ENCODE measurements at places on chromosomes 3 and 15. TPM values are rescaled to one million over a fixed set of nuclear protein-coding genes. Genes with fewer than 3 reads are reported as not detected.

The HDAC11 gene
- 38.8 TPM for total RNA-seq

The SMCO1 gene
- total RNA-seq = not detected

The SYNPR gene
- not detected for total RNA-seq

The GOLGA8H gene
- total RNA-seq = 4.9 TPM

The SAMMSON gene
- total RNA-seq = 3.4 TPM

The CLDND1 gene
- total RNA-seq = 185 TPM

The NIPA2 gene
- 35.1 TPM for total RNA-seq

The ARPIN gene
- total RNA-seq = 30.1 TPM

The GOLGA8R gene
- 15.6 TPM for total RNA-seq

The SNURF gene
- 30.3 TPM for total RNA-seq

The RTP1 gene
- total RNA-seq = not detected

The GSK3B gene
- 33.6 TPM for total RNA-seq

The NUP210 gene
- 5.5 TPM for total RNA-seq

The TRPM1 gene
- not detected for total RNA-seq

The SPG11 gene
- total RNA-seq = 88.0 TPM

The P2RY12 gene
- 27.1 TPM for total RNA-seq

The ACTC1 gene
- 0.94 TPM for total RNA-seq

The P4HTM gene
- 40.1 TPM for total RNA-seq

The HGD gene
- 0.40 TPM for total RNA-seq

The CYP19A1 gene
- total RNA-seq = 24.0 TPM

The KLF15 gene
- total RNA-seq = 22.7 TPM

The CLSTN2 gene
- 5.1 TPM for total RNA-seq

The PRR20G gene
- not detected for total RNA-seq

The ANKRD63 gene
- not detected for total RNA-seq

The WDR76 gene
- 5.1 TPM for total RNA-seq

The ZNF501 gene
- total RNA-seq = 7.2 TPM

The PAK2 gene
- total RNA-seq = 60.8 TPM

The ARPP19 gene
- 191 TPM for total RNA-seq

The ST8SIA2 gene
- total RNA-seq = not detected

The GP9 gene
- total RNA-seq = 0.53 TPM

The ERICH6 gene
- 0.49 TPM for total RNA-seq

The TIMP4 gene
- 13.2 TPM for total RNA-seq

The ETV5 gene
- 56.3 TPM for total RNA-seq

The SIAH2 gene
- total RNA-seq = 19.1 TPM

The SST gene
- total RNA-seq = not detected

The GOLGA8T gene
- total RNA-seq = 1.5 TPM

The GOLGA6D gene
- total RNA-seq = 0.18 TPM

The LTK gene
- 1.1 TPM for total RNA-seq

The SEC22A gene
- total RNA-seq = 16.2 TPM

The CX3CR1 gene
- total RNA-seq = 18.5 TPM

The XPC gene
- 54.2 TPM for total RNA-seq

The STARD9 gene
- total RNA-seq = 77.3 TPM

The SH3GL3 gene
- 0.67 TPM for total RNA-seq

The MYZAP gene
- 3.7 TPM for total RNA-seq

The ITGA11 gene
- 10.3 TPM for total RNA-seq

The ROPN1 gene
- total RNA-seq = not detected
